ENCODE measurements at places on chromosomes 2 and 18.
A peak's percentile ranks its signal among the peaks of the same experiment; 100 is the strongest.

DNA sequence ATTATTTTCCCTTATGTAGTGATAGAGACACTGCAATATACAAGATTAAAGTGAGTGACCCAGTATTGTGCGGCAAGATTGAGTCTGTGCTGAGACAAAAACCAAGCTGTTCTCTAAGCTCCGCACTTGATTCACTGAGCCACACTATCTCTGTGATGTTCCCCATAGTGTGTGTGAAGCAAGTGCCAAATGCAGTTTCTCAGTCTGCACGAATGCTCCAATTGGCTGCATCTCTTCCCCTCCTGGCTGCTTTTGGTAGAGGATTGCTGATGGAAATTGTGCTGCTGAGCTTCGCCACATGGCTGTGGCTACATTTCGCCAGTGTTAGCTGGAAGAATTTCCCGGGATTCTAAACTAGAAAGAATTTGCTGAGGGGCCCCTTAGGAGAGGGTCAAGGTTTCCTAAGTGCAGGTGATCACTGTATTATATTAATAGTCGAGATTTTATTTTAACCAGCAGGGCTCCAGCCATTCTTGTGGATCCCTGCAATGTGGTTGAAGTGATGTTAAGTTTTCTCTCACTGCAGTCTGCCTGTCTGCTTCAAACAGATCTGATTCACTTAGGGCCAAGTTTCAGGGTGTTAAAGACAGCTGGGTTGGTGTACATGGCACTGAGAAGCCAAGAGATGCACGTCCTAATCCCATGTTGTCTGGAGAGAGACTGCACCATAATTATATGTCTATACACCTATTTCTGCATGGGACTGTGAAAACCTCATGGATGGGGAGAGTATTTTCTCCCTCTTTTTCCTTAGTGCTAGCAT, 317.2 kb downstream of the DCC start:
- H3K27ac ChIP-seq: no peak overlapping the region
- H3K27me3 ChIP-seq: peaks cover 4% of the 10 kb centered on the region
- no peaks in the 10 kb centered on the region for H3K36me3 ChIP-seq
- no peaks in the 10 kb centered on the region for H3K4me1 ChIP-seq
- DNase-seq: no peak

DNA sequence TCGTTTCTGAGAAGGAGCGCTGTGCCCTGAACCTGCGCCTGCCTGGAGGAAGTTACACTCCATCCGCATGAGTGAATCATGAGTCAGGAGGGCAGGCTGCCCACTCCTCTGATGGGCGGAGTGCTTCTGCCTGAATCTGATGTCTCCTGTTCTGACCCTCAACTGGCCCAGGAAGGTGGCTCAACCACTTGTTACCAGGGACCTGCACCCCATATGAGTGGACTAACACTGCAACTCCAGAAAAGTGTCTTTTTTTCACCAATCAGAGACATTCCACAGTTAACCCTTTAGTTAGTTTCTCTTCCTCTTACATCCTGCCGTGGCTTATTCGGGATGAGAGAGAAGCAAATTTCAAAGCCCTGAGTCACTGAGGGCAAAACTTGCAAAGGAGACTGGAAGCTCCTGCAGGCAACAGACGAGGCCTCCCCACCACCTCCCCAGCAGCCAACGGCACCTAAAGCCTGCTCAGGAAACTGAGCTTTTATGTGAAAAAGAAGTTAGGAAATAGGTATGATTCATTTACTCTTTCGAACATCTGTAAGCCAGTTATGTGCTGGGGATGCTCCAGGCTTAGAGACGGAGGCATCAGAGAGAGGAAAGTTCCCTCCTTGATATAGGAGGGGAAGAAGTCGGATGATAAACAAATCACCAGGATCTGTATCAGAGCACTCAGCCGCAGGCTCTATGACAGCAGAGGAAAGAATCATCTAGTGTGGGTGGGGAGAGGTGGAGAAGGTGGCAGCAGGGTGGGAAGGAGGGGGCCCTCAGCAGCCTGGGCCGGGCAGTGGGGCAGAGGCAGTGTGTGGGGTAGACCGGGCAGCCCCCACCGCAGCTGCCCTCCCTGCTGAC, 30.9 kb downstream of the MBP start:
- no peak for DNase-seq
- no peaks in the 10 kb centered on the region for H3K27me3 ChIP-seq
- H3K36me3 ChIP-seq: no peaks in the 10 kb centered on the region

GRCh38 chr2:609449-609848, 67.8 kb downstream of the TMEM18 start:
- H3K4me1 ChIP-seq: no peaks in the 10 kb centered on the region
- no peaks in the 10 kb centered on the region for H3K36me3 ChIP-seq
- H3K27ac ChIP-seq: no peak overlapping the region
- H3K27me3 ChIP-seq: peaks cover 4% of the 10 kb centered on the region
- no peak overlapping the region for H3K4me3 ChIP-seq

DNA sequence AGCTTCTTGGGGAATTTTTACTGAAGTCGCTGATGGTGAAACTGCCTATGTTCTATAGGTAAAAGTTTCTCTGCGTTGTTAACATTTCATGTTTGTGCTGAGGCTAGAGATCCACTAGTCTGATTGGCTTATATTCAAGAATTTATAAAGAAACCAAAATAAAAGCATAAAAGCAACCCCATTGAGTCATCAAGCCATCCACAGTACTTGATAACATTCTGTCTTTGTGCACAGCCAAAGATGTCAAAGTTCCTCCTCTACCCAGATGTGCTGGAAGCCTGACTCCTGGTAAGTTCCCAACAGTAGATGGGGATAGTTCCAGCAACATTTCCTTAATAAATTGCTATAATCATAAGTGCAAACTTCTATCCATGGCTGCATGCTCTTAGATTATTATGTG, 107.8 kb downstream of the TANC1 start:
- no peak overlapping the region for H3K4me3 ChIP-seq
- H3K4me1 ChIP-seq: no peaks in the 10 kb centered on the region
- no peak overlapping the region for H3K27ac ChIP-seq
- no peaks in the 10 kb centered on the region for H3K36me3 ChIP-seq

GRCh38 chr2:109128616-109129355, at the start of gene SH3RF3:
Gene SH3RF3, plus strand, starts transcription at chr2:109129205.
- peak within 1 kb of the TSS; percentile 42 for H3K4me3 ChIP-seq
- DNase-seq: no peak
- no peaks in the 10 kb centered on the region for H3K36me3 ChIP-seq
- H3K27me3 ChIP-seq: no peaks in the 10 kb centered on the region

DNA sequence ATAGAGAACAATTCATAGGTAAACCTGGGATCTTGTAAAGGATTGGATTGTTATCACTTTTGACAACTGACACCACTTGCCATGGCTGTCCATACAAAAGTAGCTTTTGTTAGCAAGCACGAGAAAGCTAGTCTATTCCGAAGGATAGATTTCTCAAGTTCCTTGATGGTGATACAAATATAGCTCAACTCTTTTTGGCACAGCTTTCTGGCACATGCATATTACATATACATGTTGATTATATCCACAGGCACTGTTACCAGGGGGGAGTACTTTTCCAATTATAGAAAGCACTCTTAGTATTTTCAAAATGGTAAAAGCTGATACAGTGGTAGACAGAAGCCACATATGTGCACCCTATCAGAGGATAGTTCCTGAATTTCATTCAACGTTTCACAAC, 168.9 kb downstream of the UPP2 start:
- no peaks in the 10 kb centered on the region for H3K36me3 ChIP-seq
- H3K27ac ChIP-seq: no peak overlapping the region
- H3K4me3 ChIP-seq: no peak overlapping the region

GRCh38 chr18:42178376-42179080, 223.5 kb downstream of the PIK3C3 start:
- H3K27me3 ChIP-seq: no peaks in the 10 kb centered on the region
- no peaks in the 10 kb centered on the region for H3K36me3 ChIP-seq
- DNase-seq: no peak
- H3K4me1 ChIP-seq: no peaks in the 10 kb centered on the region
- H3K4me3 ChIP-seq: no peak overlapping the region
- no peak overlapping the region for H3K27ac ChIP-seq

DNA sequence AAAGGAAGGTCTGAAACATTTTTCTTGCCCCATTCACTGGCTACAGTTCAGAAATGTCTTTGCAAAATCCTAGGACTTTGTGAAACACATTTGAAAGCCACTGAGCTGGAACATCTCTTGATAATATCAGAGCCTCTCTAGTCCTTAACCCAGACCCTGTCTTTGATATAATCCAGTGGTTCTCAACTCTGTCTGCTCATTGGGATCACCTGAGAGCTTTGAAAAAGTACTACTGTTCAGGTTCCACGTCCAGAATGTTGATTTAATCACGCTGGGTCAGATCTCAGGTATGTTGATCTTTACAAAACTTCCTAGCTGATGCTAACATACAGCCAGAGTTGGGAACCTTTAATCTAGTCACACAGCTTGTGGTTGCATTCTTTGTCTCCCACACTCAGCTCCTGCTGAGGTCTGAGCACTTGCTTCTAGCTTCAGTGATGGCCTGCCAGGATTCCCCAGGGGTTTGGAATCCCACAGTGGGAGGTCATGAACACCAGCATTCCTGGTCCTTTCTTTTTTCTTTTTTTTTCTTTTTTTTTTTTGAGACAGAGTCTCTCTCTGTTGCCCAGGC, 262.7 kb downstream of the SETBP1 start:
- H3K4me3 ChIP-seq: no peak overlapping the region
- DNase-seq: no peak
- H3K36me3 ChIP-seq: no peaks in the 10 kb centered on the region
